Activated CD4-positive, alpha-beta memory T cell treated with anti-CD3 and anti-CD28 coated beads, Interleukin-2, amount 10 ng/mL, durations not matched to agents 7 days and 5 days (primary cell): ENCODE measurements at places on chromosomes 1 and 21.

GRCh38 chr1:30189818-30190500, 533.4 kb downstream of the MATN1 start:
- no peak for DNase-seq

GRCh38 chr1:60287536-60287935, 214.0 kb upstream of the C1orf87 start:
- DNase-seq, result no peak

- peak; percentile 82 for DNase-seq
Measured at GRCh38 chr1:185044981-185045813, at the start of gene RNF2. RNF2 (plus strand) TSS chr1:185045558; CDS start chr1:185087554, 41,996 bp downstream.

GRCh38 chr1:61071205-61072130, 10.9 kb upstream of the NFIA start:
- DNase-seq, result no peak

DNA sequence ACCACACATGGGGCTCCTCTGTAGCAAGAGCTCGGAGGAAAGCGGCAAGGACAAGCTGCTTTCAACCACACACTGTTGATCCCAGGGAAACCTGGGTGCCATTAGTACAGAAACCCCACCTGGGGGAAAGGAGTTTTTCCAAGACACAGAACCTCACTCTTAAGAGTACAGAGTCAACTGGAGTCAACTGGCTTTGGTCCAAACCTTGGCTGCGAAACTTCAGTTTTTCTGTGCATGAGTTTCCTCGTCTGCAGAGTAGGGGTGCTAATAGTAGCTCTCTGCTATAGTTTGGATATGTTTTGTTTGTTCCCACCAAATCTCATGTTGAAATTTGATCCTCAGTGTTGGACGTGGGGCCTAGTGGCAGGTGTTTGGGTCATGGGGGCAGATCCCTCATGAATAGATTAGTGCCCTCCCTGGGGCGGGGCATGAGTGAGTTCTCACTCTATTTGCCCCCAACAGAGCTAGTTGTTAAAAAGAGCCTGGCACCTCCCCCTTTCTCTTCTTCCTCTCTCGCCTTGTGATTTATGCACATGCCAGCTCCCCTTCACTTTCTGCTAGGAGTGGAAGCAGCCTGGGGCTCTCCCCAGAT, 161.1 kb downstream of the PIGK start:
- no peak for DNase-seq

- peak; percentile 79 for DNase-seq
Measured at GRCh38 chr1:45569962-45570581, 13.8 kb upstream of the NASP start.

GRCh38 chr1:114104949-114105348, 48.7 kb downstream of the SYT6 start:
- no peak for DNase-seq

- no peak for DNase-seq
Measured at GRCh38 chr1:12346483-12347151, 116.8 kb downstream of the VPS13D start.

GRCh38 chr1:3640121-3640837, 9.6 kb downstream of the WRAP73 start:
- no peak for DNase-seq

DNA sequence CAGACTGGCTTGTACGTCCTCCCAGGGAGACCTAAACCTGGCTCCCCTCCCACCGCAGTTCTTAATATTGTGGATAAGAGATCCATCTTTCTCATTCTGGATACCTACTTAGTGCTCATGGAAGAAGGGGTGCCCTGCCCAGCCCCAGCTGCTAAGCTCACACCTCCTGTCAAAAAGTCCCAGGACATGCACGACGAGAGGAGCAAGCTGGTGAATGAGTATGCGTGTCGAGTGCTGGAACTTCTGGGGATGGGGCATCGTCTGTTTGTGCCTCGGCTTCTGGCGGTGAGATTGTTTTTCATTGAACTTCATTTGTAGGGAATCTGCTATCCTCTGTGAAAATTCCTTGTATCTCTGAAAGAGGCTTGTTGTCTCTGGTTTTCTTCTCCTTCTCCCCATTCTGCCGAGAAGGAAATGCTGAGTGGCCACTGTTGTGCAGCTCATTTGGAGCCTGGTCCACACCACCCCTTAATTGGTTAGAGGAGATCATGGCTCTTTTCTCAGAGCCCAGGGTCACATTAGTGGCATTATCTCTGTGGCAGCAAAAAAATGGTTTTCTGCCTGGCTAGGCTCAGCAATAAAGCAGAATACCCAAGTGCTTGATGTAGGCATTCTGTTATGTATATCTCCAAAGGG, 199.4 kb upstream of the CACYBP start:
- DNase-seq, result peak; percentile 23

DNA sequence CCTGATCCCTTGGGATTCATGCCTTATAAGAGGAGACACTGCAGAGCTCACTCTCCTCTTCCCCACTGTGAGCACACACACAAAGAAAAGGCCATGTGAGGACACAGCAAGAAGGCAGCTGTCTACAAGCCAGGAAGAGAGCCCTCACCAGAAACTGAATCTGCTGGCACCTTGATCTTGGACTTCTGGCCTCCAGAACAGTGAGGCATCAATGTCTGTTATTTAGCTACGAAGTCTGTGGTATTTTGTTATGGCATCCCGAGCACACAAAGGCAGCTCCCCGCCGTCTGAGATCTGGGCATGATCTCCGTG, 47.1 kb upstream of the RPL11 start:
- no peak for DNase-seq

DNA sequence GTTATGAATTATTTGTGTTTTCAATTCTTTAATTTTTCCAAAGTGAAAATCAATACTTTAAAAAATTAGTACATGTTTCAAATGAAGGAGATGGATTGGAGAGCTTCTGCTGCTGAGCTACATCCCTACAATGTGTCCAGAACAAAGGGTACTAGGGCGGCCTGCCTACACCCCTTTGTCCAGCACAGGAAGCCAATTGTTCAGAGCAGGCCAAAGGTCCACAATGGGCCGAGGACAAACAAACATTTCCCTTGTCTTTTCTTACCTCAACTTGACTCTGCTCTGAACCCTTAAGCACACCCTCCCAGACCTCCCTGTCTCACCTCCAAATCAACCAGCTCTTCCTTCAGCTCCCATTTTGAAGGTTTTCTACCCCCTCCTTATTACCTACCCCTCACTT, 39.4 kb upstream of the CAMK1G start:
- no peak for DNase-seq

GRCh38 chr1:101238681-101239094, 1.9 kb downstream of the S1PR1 start:
- DNase-seq, result peak; percentile 90

DNA sequence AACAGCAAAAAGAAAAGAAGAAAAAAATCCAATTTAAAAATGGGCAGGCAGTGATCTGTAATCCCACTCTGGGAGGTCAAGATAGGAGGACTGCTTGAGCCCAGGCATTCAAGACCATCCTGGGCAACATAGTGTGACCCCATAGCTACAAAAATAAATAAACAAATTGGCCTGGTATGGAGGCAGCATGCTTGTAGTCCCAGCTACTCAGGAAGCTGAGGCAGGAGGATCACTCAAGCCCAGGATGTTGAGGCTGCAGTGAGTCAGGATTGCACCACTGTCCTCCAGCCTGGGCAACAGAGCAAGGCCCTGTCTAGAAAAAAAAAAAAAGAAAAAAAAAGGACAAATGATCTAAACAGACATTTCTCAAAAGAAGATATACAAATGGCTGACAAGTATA, 99.6 kb downstream of the EIF4G3 start:
- DNase-seq, result no peak
